ENCODE measurements at places on chromosomes 3 and 15. TPM values are rescaled to one million over a fixed set of nuclear protein-coding genes. Genes with fewer than 3 reads are reported as not detected.

The TMEM87A gene
- 51.5 TPM for total RNA-seq

The RRP9 gene
- 19.3 TPM for total RNA-seq

The CPOX gene
- total RNA-seq: 13.9 TPM

The RBP2 gene
- not detected for total RNA-seq

DNA sequence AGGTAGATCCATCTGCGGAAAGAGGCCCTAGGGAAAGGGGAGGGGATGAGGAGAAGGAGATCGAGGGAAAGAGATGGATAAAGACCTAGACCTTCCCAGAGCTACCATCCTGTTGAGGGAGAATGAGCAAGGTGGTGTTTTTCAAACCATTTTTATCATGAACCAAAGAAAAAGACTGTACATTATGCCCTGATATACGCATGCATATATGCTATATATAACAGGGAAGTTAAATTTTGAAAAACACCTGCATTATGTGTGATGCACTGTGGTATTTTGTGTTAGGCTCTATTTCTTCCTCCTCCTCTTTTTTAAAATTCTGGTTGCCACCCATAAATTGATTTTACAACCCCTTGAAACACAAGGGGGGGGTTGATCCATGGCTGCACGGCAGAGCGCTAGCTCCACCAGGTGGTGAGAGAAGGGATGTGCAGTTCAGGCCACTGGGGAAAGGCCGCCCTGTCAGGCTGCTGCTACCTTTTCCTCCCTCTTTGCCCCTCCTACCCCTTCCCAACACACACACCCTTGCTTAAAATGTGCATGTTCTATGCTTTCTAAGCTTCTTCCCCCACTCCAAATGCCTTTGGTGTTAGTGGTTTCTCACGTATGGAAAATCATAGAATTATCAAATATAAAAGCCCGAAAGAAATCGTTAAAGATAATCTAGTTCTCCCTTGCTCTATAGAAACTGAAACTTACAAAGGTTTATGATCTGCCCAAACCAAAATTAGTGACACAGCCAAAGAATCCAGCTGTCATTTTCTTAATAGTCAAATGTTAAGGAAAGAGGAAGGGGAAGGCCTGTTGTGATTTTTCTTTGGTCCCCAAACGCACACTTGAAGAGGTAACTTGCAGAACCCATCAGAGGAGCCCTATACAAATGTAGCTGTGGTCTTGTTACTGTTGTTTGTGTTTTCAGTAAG lies 262.0 kb upstream of the UMPS start:
- H3K36me3 ChIP-seq: no peaks in the 10 kb centered on the region
- no peak for DNase-seq
- no peak overlapping the region for H3K27ac ChIP-seq
- no peak overlapping the region for H3K4me3 ChIP-seq
- H3K4me1 ChIP-seq: no peaks in the 10 kb centered on the region
- H3K27me3 ChIP-seq: peaks cover 6% of the 10 kb centered on the region

DNA sequence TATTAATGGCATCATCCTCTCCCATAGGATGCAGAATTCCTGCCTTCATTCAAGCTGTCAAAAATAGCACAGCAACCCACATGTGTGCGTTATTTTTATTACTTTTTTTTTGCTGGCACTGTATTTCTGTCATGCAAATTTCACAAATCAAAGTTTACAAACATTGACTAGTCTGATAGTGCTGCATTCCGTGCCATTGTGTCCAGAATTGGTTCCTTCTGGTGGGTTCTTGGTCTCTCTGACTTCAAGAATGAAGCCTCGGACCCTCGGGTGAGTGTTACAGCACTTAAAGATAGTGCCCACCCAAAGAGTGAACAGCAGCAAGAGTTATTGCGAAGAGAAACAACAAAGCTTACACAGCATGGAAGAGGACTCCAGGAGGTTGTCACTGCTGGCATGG lies 490.2 kb downstream of the GABRG3 start:
- H3K27ac ChIP-seq: no peak overlapping the region
- H3K4me3 ChIP-seq: no peak overlapping the region
- DNase-seq: no peak
- H3K36me3 ChIP-seq: no peaks in the 10 kb centered on the region
- no peaks in the 10 kb centered on the region for H3K27me3 ChIP-seq

- no peak overlapping the region for H3K27ac ChIP-seq
- DNase-seq: no peak
- no peaks in the 10 kb centered on the region for H3K27me3 ChIP-seq
- H3K4me1 ChIP-seq: no peaks in the 10 kb centered on the region
These were observed 145.6 kb downstream of the LSAMP start for GRCh38 chr3:116299646-116300081.

Data from T-cell (primary cell).